ENCODE measurements at places on chromosomes 16 and 17. TPM values are rescaled to one million over a fixed set of nuclear protein-coding genes. Genes with fewer than 3 reads are reported as not detected.

Gene CD300LB
- not detected for total RNA-seq

Gene TBC1D16
- 24.4 TPM for total RNA-seq

DNA sequence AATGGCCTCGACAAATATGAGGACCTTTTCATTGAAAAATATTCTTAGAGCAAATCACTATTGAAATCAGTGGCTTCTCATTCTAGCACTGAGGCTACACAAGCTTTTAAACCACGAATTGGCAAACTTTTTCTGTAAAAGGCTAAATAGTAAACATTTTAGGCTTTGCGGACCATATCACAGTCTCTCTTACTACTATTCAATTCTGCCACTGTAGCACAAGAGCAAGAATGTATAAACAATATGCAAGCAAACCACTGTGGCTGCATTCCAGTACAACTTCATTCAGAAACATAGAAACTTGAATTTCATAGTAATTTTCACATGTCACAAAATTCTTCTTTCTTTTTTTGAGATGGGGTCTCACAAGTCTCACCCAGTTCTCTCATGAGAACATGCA, 49.1 kb downstream of the PHLPP2 start:
- DNase-seq = no peak

DNA sequence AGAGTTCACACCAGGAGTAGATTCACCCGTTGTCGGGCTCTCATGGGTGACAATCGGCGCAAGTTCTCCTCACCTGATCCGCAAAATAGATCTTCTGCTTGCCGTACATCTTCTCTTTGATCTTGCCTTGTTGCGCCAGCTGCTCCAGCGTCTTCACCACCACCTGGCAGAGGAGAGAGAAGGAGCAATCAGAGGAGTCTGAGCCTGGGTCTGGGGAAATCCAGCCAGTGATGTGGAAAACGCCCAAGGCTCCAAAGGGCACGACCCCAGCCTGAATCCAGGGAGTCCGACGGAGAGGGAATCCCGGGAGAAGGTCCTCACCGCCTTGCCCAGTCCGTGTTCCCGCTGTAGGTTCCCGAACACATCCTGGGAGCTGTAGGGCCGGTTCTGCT, 393 bp downstream of the PSMC3IP start:
- no peak for DNase-seq

DNA sequence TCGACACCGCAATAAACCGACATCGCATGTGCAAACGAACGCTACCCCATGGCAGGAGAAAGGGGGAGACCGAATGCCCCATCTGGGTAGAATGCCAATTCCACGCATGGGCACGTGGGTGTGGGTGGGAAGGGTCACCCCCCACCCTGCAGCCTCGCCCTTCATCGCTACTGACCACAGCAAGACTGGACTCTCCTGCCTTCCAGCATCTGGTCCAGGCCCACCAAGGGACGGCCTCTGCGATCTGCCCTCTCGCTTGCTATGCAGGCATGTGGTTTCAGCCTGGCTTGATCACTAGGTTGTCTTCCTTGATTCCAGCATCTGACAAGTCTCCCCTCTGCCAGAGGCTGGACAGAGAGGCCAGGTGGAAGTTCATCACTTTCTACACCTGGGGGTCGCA, 159.3 kb downstream of the C16orf78 start:
- no peak for DNase-seq
